ENCODE measurements at places on chromosomes 5 and 9.
A peak's percentile ranks its signal among the peaks of the same experiment; 100 is the strongest.

DNA sequence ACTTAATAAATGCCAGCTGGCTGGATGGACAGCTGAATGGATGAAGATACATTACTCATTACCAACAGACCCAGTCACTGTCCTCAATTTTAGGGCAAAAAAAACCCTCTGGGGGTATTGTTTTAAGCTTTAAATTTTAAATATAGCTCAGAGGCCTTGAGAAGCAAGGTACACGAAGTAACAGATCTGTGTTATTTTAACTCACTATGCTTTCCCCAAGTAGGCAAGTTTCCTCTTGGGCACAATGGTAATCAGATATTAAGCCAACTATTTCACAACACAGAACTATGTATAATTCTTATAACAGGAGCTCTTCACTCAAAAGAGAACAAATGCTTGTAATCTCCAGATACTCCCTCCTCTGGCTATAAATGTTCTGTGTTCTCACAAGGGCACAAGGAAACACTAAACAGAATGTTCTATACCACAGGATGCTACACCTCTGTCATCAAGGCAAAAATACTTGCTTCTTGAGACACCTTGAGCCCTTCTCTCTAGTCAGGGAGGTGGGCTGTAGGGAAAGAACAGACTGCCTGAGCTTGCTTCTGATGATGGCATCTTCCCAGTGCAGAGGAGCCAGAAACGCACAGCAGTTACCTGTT lies 443.8 kb downstream of the SPOCK1 start:
- no peak for DNase-seq

GRCh38 chr9:83936523-83936922 lies 15.3 kb upstream of the KIF27 start:
- no peak for DNase-seq

GRCh38 chr5:97422678-97423077 lies 239.6 kb upstream of the RIOK2 start:
- DNase-seq, result peak; percentile 28

GRCh38 chr9:95078511-95078910 lies 239.0 kb downstream of the FANCC start:
- no peak for DNase-seq

DNA sequence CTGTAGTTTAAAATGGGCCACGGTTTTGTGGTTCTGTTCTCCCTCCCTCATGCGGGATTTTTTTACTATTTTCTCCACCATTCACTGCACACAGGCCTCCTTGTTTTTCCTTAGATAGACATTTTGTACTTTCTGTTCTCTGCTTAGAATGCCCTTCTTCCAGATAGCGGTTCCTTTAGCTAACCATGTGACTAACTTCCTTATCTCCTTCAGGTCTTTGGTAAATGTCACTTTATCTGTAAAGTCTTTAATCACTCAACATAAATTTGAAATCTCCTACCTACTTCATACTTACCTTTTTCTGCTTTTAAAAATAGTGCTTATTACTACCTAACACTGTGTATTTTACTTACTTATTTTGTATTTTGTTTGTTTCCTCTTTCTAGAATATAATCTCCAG lies 15.0 kb downstream of the FER start:
- DNase-seq, result no peak

DNA sequence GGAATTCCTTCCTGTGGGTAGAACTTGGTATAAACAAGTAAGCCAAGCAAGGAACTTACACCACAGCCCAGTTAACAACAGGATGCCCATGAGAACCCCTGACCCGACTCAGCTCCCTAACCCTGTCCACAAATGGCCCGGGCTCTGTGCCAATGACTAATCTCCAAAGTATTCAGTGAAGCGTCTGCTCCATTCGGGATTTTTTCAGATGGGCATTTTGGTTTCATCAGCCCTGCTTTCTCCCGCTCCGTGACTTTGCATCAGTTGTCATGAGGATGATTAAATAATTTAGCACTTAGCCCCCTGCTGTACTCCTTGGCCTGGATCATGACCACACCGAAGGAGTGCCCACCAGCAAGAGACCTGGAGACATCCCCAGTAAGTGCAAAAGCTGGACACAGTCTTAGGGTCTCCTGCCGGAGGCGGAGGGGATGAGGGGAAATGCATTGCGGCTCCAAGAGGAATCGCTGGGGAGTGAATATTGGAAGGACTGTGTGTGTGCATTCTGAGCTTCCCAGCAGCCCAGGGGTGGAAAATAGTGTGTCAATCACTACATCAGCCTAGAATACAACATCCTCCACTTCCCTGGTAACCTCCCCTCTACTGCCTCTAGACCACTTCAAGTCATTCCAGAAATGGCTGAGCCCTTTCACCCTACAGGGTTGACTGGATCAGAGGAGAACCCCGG lies 41.4 kb upstream of the DNAH5 start:
- DNase-seq, result peak; percentile 96

- DNase-seq, result no peak
Measured at GRCh38 chr5:138369706-138370105, 17.2 kb downstream of the KDM3B start.

- DNase-seq, result no peak
Measured at GRCh38 chr9:131748411-131748955, 8.6 kb upstream of the RAPGEF1 start.

- no peak for DNase-seq
Measured at GRCh38 chr9:134172198-134173126, 8.1 kb upstream of the RNU6ATAC start.

DNA sequence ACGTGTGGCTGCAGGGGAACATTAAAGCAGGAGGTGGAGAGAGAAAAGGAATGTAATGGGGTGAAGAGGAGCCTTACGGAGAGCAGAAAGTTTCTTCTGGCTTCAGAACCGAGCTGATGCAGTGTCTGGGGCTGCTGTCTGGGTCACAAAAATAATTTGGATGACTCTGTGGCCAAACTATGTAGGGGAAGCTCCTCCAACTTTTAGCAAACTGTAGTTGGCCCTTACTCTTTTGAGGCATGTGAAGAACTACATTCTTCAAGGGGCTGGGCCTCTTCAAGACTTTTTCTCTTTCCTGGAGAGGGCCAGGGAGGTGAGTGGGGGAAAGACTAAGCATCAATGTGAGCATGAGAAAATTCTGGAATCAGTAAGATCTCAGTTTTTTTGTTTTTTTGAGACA lies 31.9 kb upstream of the SPARC start:
- no peak for DNase-seq

- no peak for DNase-seq
Measured at GRCh38 chr5:40378396-40379177, 301.1 kb upstream of the PTGER4 start.

All from kidney tubule cell (primary cell).